Stimulated activated CD4-positive, alpha-beta T cell treated with anti-CD3 and anti-CD28 coated beads, Interleukin-15, amount 100 ng/mL, for 1 hour (primary cell): ENCODE measurements at places on chromosomes 6 and 20.

DNA sequence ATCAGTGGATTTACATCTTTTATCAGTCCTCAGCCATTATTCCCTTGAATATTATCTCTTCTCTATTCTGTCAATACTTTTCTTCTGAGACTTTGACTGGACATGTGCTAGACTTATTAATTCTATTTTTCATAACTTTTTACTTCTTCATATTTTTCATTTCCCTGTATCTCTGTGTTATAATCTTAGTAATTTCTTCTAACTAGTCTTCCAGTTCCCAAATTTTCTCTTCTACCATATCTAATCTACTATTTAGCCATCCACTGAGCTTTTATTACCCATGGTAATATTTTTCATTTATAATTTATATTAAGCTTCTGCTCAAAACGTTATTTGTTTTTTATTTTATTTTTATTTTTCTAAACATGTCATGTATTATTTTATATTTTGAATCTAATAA is 13.1 kb upstream of the FNDC1 start:
- no peak for DNase-seq

DNA sequence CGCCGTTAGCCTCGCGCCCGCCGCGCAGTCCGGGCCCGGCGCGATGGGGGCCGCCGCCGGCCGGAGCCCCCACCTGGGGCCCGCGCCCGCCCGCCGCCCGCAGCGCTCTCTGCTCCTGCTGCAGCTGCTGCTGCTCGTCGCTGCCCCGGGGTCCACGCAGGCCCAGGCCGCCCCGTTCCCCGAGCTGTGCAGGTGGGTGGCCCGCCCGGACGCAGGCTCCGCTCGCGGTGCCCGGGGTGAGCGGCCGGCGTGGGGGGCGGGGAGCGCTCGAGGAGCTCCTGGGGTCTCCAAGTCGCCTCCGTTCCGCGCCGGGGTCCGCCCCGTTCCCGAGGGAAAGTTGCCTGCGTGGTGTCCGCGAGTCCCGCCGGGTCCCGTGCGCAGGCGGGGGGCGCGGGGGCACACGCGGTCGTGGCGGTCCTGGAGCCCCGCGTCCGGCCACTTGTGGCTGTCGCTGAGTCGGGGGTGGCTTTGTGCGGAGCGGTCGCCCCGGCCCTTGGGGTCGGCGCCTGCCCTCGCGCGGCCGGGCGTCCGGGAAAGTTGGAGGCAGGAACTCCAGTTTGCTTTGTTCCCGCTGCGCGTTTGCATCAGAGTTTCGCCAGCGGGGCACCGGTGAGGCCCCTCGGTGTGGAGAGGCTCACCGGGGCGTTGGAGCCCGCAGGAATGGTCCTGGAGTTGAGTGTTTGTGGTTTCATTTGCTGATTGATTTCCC is 476 bp downstream of the IGF2R start:
- DNase-seq: no peak

GRCh38 chr20:9223296-9223695 is 154.4 kb downstream of the PLCB4 start:
- no peak for DNase-seq

- DNase-seq: no peak
Observed at GRCh38 chr6:31471711-31472110, 26.2 kb upstream of the MICB start.

- DNase-seq: no peak
Observed at GRCh38 chr6:102407886-102408741, 1014.6 kb downstream of the GRIK2 start.

GRCh38 chr6:34549026-34549803 is 6.9 kb downstream of the SPDEF start:
- DNase-seq: no peak

- DNase-seq: no peak
Observed at GRCh38 chr20:38135271-38135650, 29.8 kb downstream of the TGM2 start.

DNA sequence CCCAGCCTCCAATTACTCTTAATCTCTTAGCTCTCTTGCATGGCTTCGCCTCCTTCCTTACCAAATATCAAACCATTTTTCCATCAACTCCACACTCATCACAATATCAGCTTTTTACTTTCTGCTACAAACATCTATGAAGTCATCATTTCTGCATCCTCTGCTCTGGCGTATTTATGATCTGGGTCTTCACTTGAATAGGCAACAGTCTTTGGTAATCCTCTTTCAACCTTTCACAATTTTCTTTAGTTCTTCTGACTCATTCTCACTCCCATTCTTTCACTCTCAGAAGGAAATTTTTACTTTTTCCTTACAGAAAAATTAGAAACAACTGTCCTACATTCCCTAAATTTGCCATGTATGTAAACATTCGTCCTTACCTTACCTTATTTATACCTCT is 522.4 kb downstream of the HDGFL1 start:
- no peak for DNase-seq

DNA sequence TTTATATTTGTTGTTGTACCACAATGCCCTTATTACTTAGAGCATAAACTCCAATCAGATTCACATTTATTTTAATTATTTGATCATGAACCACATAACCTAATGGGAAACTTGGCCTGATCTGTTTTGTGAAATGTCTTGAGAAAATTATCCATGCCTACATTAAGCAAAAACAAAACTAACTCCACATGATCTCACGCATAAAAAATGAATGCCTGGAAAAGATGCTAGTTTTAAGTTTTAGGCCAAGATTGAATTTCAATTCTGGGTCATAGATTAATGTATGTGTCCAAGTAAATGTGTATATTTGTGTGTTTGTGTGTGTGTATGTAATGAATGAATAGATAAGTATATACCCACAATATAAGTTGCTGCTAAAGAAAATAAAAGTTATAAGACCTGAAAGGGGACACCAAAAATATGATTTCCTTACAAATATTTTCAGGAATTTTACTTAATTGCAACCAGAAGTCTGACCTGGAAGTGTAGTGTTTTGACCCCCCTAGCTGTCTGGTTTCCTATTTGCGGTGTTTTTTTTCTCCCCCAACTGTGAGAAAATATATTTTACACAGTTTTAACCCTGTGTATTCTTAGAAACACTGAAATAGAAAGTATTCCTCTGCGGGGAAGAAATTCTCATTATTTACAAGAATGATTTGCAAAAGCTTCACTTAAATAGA is 97.2 kb downstream of the JAG1 start:
- no peak for DNase-seq

- no peak for DNase-seq
Observed at GRCh38 chr6:82568290-82568993, 204.8 kb downstream of the TPBG start.

DNA sequence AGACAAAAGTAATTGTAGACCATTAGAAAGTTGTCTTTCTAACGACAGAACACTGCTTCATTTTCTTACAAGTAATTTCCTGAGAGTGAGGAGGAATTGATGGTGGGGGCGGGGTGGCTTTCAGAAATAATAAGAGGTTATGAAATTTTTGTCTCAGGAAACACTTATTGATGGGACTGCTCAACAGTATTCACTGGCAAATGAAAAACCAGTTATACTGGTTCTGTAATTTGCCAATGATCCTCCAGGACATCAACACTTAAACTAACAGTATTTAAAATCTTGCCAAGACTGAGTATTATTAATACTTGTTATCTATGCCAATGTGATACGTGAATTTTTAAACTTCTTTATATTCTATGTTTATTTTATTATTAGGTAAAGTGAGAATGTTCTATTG is 41.8 kb upstream of the FUT9 start:
- DNase-seq: no peak

- no peak for DNase-seq
Observed at GRCh38 chr6:41548098-41548840, 2.1 kb downstream of the FOXP4 start.

- DNase-seq: no peak
Observed at GRCh38 chr6:104949206-104949605, 7.7 kb upstream of the LIN28B start.

GRCh38 chr20:42656130-42656529 is 533.6 kb downstream of the PTPRT start:
- DNase-seq: no peak

DNA sequence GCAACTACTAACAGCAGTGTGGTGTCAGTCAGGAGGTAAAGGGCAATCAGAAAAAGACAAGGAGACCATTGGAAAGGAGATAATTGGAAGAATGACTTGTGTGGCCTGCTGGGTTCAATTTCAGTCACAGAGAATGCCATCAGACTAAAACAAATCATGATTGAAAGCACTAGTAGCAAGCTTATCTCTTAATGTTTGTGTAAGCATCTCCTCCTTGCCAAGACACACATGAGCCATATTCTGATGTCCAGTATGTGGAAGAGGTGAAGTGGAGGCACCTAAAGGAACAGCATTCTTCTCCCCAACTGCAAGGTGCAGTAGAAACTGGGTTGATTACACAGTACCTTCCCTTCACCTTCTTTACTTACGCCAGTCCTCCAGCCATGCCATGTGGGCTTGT is 287.5 kb downstream of the ZFAND3 start:
- DNase-seq: no peak

GRCh38 chr20:15320941-15321340 is 983.5 kb upstream of the FLRT3 start:
- DNase-seq: no peak

GRCh38 chr20:34262488-34263288 is 21.5 kb downstream of the ASIP start:
- DNase-seq: no peak

- DNase-seq: no peak
Observed at GRCh38 chr20:20931632-20932031, 174.5 kb downstream of the LINC00237 start.

- no peak for DNase-seq
Observed at GRCh38 chr20:47576516-47577033, 74.9 kb downstream of the NCOA3 start.

DNA sequence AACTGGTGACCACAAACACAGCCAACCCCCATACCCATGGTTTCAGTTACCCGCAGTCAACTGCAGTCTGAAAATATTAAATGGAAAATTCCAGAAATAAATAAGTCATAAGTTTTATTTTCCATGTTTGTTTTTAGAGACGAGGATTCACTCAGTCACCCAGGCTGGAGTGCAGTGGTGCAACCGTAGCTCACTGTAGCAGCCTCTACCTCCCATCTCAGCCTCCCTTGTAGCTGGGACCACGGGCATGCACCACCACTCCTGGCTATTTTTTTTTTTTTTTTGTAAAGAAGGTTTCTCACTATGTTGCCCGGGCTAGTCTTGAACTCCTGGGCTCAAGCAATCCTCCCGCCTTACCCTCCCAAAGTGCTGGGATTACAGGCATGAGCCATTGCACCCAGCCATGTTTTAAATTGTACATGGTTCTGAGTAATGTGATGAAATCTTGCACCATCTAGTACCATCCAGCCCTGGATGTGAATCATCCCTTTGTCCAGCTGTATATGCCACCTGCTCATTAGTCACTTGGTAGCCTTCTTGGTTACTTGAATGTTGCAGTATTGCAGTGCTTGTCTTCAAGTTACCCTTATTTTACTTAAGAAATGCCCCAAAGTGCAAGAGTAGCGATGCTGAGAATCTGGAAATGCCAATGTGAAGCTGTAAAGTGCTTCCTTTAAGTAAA is 14.5 kb downstream of the CSNK2A1 start:
- DNase-seq: no peak

DNA sequence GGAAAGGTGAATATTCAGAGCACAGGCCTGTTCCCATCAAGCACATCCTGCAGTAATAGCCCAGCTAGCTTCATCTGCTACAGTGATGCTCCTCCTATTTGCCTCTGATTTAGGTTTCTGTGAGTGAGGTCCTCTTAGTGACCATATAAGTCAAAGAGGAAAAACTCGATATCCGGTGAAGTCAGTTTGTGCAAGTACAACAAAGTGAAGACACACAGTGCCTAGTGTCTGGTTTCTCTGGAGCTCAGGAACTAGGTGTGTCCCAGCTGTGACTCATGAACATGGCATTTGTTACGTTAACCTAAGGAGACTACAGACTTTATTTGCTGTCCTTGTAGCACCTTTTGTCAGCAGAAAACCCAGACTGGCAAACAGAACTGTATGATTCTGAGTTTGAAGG is 33.9 kb downstream of the EDN1 start:
- DNase-seq: no peak

GRCh38 chr6:138571585-138572166 is 72.4 kb upstream of the NHSL1 start:
- no peak for DNase-seq

DNA sequence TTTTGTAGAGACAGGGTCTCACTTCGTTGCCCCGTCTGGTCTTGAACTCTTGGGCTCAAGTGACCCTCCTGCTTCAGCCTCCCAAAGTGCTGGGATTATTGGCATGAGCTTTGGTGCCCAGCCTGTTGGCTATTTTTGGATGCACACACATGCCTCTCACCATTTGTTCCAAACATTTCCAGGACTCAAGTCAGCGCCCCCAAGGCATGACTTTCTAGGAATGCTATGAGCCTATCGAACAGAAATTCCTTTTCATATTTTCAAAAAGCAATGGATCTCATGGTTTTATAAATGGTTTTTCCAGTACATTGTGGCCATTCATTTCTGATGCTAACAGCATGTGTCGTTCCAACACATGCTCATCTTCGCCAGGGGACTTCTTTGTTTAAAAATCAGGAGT is 119.3 kb upstream of the NAA20 start:
- no peak for DNase-seq

- DNase-seq: no peak
Observed at GRCh38 chr6:147135211-147135681, 69.0 kb upstream of the STXBP5 start.

DNA sequence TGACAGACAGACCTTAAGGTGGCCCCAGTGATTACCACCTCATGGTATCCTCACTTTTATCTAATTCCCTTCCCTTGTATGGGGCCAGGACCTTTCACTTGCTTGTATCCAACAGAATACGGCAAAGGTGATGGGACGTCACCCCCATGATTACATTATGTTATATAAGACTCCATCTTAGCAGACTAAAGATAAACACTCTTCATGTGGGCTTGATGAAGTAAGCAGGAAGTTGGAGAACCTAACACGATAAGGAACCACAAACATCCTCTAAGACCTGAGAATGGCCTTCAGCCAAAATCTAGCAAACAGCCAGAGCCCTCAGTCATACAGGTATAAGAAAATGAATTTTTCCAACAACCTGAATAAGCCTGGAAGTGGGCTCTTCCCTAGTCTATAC is 8.0 kb downstream of the SLC17A3 start:
- DNase-seq: no peak

GRCh38 chr20:60009826-60010616 is 51.8 kb downstream of the CDH26 start:
- no peak for DNase-seq

- no peak for DNase-seq
Observed at GRCh38 chr6:52925919-52926792, 16.7 kb upstream of the GSTA3 start.
